ENCODE measurements at places on chromosomes 7 and 10.

DNA sequence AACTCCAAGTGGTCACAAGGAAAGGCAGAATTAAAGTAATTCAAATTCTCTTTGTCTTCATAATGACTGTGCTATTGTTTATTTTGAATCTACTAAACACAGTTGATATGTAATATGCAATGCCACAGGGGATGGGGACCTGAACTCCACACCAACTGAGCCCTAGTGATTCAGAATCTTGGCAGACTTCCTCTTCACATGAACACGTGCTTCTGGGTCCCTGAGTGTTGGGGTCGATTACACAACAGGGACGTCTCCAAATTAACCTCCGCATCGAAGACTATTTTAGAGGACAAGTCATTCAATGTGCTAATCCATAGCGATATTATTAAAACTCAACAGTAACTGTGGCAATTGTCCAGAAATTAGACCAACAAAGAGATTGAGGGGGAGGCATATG, 95.3 kb upstream of the CARD11 start:
- no peak overlapping the region for H3K4me3 ChIP-seq
- H3K4me1 ChIP-seq = peaks cover 5% of the 10 kb centered on the region
- H3K27ac ChIP-seq = no peak overlapping the region
- H3K27me3 ChIP-seq = peaks cover 4% of the 10 kb centered on the region

DNA sequence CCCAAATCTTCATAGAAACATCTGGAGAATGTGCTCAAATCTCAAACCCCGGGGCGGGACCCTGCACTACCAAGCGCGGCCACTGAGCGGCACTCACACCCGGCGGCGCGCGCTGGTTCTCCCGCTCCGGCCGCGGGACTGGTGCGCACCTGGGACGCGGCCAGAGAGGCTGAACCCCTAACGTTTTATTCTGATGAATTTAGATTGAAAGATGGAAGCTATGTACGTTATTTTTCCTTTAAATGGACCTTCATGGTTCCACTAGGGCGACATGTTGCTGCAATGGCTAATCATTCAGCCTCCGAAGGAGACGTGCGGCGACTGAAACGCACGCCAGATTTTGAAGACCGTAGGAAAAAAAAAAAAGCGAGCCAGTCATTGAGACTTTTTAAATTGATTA, 107.0 kb upstream of the INSIG1 start:
- peak; percentile 66 for DNase-seq
- no peak overlapping the region for H3K27ac ChIP-seq
- H3K4me1 ChIP-seq = peaks cover 46% of the 10 kb centered on the region
- H3K27me3 ChIP-seq = peaks cover 6% of the 10 kb centered on the region
- H3K36me3 ChIP-seq = peaks cover 17% of the 10 kb centered on the region

DNA sequence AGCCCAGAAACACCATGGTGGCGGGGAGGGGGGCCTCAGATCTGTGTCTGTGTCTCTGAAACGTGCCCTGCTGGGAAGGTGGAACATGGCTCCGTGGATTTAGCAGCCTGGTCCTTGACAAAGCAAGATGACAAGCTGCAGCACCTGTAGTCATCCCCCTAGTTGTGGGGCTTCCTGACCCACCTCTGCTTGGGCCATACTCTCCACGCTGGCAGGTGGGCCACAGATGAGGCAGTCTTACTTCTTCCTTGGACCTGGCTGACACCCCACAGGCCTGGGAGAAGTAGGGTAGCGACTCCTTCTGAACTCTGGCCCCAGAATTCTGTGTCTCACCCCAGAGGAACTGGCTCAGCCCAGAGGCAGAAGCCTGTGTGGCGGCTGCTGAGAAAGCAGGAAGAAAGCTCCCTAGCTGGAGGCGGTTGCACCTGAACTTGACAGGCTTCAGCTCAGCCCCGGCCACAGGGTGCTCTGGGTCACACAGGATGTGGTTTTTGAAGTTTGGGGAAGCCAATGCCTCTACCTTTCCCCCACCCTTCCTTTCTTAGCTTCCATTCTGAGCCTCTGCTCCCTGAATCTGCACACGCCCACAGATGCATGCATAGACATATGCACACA, 113.9 kb downstream of the ABLIM1 start:
- H3K36me3 ChIP-seq = peaks cover 1% of the 10 kb centered on the region
- peaks cover 82% of the 10 kb centered on the region for H3K4me1 ChIP-seq
- DNase-seq = peak; percentile 95

DNA sequence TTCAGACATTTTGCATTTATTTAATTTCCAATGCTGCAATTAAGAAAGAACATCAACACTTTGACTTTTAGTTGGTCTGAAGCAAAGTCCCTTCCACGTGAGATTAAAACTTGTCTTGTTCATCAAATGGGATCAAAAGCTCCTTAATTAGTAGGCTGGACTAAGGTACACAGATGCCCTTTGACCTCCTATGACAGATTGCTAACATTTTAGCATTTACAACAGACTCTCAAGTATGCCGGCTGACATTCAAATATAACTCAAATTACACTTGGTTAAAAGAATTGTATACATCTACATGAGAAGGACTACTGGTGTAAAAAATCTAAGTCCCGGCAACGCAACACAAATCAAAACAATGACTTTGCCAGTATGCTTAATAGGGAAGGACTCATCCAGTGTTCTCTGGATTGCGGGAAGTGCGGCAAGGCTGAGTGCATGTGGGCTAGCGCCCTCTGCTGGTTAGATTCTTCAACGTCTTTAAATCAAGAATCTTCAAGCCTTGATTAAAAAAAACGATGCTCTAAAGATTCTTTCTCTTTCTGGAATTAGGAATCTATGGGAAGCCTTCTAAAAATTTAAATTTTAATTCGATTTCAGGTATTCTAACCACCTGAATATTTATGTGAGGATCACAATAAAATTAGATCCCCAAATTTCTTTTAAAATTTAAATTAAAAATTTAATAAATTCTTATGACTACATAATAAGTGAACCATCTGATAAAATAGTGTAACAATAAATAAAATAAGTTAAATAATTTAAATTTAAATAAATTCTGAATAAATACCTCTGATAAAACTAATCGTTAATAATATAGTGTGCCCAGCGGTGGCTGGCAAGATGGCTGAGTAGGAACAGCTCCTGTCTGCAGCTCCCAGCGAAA, 444.7 kb downstream of the DGKB start:
- no peaks in the 10 kb centered on the region for H3K27me3 ChIP-seq
- H3K4me3 ChIP-seq = no peak overlapping the region
- H3K36me3 ChIP-seq = no peaks in the 10 kb centered on the region

GRCh38 chr10:69321865-69322264, 43.6 kb downstream of the HK1 start:
- H3K27ac ChIP-seq = no peak overlapping the region
- H3K4me3 ChIP-seq = no peak overlapping the region
- peaks cover 8% of the 10 kb centered on the region for H3K36me3 ChIP-seq
- H3K27me3 ChIP-seq = no peaks in the 10 kb centered on the region
- DNase-seq = no peak

DNA sequence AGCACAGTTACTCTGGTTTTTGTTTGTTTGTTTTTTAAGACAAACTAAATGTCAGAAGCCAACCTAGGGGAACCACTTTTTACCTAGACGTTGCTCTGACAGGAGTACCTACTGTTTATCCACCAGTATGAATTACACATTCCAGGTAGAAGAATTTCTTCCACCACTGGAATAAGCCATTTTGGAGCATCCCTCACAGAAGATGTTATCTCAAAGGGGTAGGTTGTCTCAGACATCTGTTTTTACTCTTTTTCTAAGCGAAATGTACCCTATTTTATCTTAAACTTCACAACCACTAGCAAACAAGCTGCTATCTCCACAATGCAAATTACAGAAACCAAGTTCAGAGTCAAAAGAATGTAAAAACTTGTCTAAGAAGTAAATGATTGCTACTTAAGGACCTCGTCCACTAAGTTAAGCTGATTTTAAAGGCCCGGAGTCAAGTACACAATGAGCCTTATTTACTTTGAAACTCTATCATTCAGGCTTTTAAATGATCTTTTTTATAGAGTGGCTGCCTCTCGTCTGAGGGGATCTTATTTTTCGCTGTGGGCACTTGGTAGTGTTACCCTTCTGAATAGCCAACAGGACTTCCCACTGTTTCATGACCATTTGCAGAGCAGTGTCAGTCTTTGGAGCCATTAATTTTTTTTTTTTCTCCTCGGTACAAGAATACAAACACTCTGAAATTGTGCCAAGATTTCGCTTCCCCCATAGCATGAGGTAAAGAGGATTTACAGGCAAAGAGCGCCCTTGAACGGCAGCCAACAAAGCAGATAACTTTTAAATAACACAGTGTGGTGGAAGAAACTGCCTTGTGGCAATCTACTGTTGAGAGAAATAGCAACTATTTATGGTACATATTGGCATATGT, 15.7 kb upstream of the ARMC3 start:
- H3K4me3 ChIP-seq = no peak overlapping the region
- no peak for DNase-seq
- H3K4me1 ChIP-seq = no peaks in the 10 kb centered on the region
- no peak overlapping the region for H3K27ac ChIP-seq
- H3K36me3 ChIP-seq = peaks cover 4% of the 10 kb centered on the region

GRCh38 chr7:134856091-134856490, 76.7 kb downstream of the CALD1 start:
- H3K36me3 ChIP-seq = peaks cover 2% of the 10 kb centered on the region
- H3K4me1 ChIP-seq = peaks cover 18% of the 10 kb centered on the region
- DNase-seq = no peak
- H3K27me3 ChIP-seq = peaks cover 4% of the 10 kb centered on the region
- no peak overlapping the region for H3K27ac ChIP-seq
- H3K4me3 ChIP-seq = no peak overlapping the region

- DNase-seq = no peak
- H3K27me3 ChIP-seq = no peaks in the 10 kb centered on the region
- no peaks in the 10 kb centered on the region for H3K36me3 ChIP-seq
- H3K4me3 ChIP-seq = no peak overlapping the region
- H3K4me1 ChIP-seq = no peaks in the 10 kb centered on the region
These were observed 123.6 kb downstream of the TCERG1L start for GRCh38 chr10:131187926-131188325.

- peaks cover 19% of the 10 kb centered on the region for H3K4me1 ChIP-seq
- DNase-seq = peak; percentile 96
- H3K36me3 ChIP-seq = peaks cover 7% of the 10 kb centered on the region
- H3K27me3 ChIP-seq = peaks cover 25% of the 10 kb centered on the region
These were observed at the start of gene SKAP2 for GRCh38 chr7:26864309-26865093. Gene SKAP2, minus strand, starts transcription at chr7:26864590. Its CDS starts 161 bp downstream, at chr7:26864429.

DNA sequence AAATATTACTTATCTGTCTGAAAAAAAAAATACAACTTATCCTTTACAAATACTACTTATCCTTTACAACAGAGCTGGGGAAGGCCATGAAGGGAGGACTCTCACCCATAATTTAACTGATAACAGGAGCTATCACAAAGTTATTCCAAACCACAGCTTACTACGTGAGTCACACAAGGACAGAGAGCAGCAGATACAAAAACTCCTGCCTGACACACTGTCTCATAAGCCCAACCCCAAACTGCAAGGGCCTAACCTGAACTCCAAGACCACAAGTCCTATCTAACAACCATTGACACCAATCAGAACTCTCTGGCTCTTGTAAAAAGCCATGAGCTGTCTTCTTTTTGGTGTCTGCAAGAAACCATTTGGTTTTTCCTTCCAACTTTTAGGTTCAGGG, 28.5 kb upstream of the CXCL12 start:
- no peaks in the 10 kb centered on the region for H3K27me3 ChIP-seq
- H3K36me3 ChIP-seq = no peaks in the 10 kb centered on the region
- no peaks in the 10 kb centered on the region for H3K4me1 ChIP-seq

DNA sequence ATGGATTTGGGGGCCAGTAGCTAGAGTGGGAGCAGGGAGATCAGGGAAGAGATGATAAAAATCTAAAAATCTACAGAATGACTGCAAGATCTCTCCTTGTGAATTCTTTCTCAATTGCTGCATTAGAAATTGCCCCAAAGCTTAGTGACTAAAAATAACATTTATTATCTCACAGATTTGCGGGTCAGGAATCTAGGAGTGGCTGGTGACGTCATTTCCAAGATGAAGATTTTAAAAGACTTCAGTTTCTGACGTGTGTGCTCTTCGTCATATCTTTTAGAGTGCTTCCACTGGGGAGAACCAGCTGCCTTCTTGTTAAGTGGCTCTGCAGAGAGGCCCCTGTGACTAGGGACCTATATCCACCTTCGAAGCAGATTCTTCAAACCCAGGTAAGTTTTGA, 112.6 kb downstream of the DGKI start:
- H3K4me3 ChIP-seq = no peak overlapping the region
- no peak overlapping the region for H3K27ac ChIP-seq
- peaks cover 3% of the 10 kb centered on the region for H3K27me3 ChIP-seq
- H3K4me1 ChIP-seq = no peaks in the 10 kb centered on the region

DNA sequence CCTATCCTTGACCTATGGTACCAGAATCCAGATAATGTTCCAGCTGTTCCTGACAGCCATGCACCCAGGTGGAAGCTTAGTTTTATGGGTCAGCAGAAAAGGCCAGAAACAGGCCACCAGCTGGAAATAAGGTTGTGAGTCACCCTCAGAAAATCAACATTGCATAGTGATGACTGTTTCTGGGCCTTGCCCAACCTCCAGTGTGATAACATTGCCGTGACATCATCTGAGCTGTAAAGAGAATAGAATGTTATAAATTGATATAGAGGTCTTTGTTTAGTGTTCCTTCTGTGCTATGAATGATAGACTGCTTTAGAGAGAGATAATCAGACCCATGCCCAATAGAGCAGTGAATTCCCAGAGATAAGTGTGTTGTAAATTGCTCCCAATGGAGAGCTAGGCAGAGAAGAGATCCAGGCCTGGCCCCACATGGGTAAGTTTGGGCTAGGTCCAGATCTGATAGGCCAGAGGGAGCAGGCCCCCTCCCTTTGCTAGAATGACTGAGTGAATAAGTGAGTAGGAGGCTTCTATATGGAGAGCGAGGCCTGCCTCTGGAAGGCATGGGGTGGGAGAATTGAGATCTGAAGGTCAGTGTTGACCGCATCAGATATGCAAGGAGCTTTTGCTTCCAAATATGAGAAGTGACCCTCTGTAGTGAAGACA, 14.2 kb upstream of the HPS1 start:
- no peak overlapping the region for H3K27ac ChIP-seq
- DNase-seq = no peak
- H3K4me3 ChIP-seq = no peak overlapping the region
- H3K4me1 ChIP-seq = no peaks in the 10 kb centered on the region
- no peaks in the 10 kb centered on the region for H3K27me3 ChIP-seq
- no peaks in the 10 kb centered on the region for H3K36me3 ChIP-seq

- no peak overlapping the region for H3K27ac ChIP-seq
- no peaks in the 10 kb centered on the region for H3K36me3 ChIP-seq
- no peak overlapping the region for H3K4me3 ChIP-seq
- peaks cover 32% of the 10 kb centered on the region for H3K27me3 ChIP-seq
These were observed 19.8 kb upstream of the ST7 start for GRCh38 chr7:116933465-116933864.

DNA sequence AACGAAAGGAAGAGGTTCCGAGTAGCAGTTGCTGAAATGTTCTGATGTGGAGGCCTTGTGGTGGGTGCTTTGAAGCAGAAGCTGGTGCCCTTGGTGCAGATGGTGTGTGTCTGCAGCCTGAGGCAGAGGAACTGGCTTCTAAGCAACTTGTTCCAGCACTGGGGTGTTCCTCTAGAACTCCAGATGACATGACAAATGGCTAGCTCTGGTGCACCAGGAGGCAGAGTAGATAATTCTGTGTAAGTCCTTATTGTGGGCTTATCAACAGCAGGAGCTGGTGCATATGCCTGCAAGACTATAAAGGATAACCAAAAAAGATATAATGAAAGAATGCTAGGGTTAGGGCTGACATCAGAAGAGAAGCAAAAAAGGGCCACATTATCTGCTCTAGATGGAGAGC, 76.5 kb downstream of the ARL5B start:
- no peaks in the 10 kb centered on the region for H3K4me1 ChIP-seq
- DNase-seq = no peak
- H3K4me3 ChIP-seq = no peak overlapping the region
- H3K36me3 ChIP-seq = no peaks in the 10 kb centered on the region
- no peak overlapping the region for H3K27ac ChIP-seq

- no peak overlapping the region for H3K4me3 ChIP-seq
- H3K36me3 ChIP-seq = no peaks in the 10 kb centered on the region
- no peaks in the 10 kb centered on the region for H3K27me3 ChIP-seq
- no peaks in the 10 kb centered on the region for H3K4me1 ChIP-seq
- no peak overlapping the region for H3K27ac ChIP-seq
These were observed 27.9 kb downstream of the PAPOLB start for GRCh38 chr7:4833691-4834600.

Data from activated CD8-positive, alpha-beta memory T cell treated with anti-CD3 and anti-CD28 coated beads, Interleukin-2, amount 10 ng/mL, durations not matched to agents 7 days and 5 days (primary cell).